ENCODE measurements at places on chromosomes 4 and X. TPM values are rescaled to one million over a fixed set of nuclear protein-coding genes. Genes with fewer than 3 reads are reported as not detected.

Gene SMIM10
- 4.0 TPM for total RNA-seq

Gene TRPC5OS
- total RNA-seq, result not detected

Gene ZNF711
- total RNA-seq, result 54.1 TPM

Gene NUP62CL
- 4.0 TPM for total RNA-seq

Gene PGAM4
- total RNA-seq, result not detected

Gene TKTL2
- total RNA-seq, result not detected

Gene GYPA
- total RNA-seq, result not detected

Gene GSX2
- not detected for total RNA-seq

Gene CCNA2
- 18.7 TPM for total RNA-seq

Gene FMR1
- 107 TPM for total RNA-seq

Gene SRD5A3
- 17.6 TPM for total RNA-seq

Gene CLDN34
- 0.84 TPM for total RNA-seq

Gene HEPH
- total RNA-seq, result 126 TPM

Gene CEP44
- total RNA-seq, result 21.7 TPM

Gene SCML2
- total RNA-seq, result 8.2 TPM

Gene FAT4
- total RNA-seq, result 61.1 TPM

Gene ADH1B
- total RNA-seq, result not detected

Gene QRFPR
- total RNA-seq, result not detected

Gene TLR10
- not detected for total RNA-seq

Gene FIP1L1
- total RNA-seq, result 79.4 TPM

Gene MAGEB18
- total RNA-seq, result not detected

Gene ASIC5
- not detected for total RNA-seq

Gene PIM2
- total RNA-seq, result 9.3 TPM

Gene WDFY3
- total RNA-seq, result 104 TPM

Gene XAGE2
- 23.0 TPM for total RNA-seq

Gene USP17L5
- total RNA-seq, result not detected

Gene RBMX
- total RNA-seq, result 371 TPM

Gene UGT2B17
- not detected for total RNA-seq
